ENCODE measurements at places on chromosomes 5 and 9.

DNA sequence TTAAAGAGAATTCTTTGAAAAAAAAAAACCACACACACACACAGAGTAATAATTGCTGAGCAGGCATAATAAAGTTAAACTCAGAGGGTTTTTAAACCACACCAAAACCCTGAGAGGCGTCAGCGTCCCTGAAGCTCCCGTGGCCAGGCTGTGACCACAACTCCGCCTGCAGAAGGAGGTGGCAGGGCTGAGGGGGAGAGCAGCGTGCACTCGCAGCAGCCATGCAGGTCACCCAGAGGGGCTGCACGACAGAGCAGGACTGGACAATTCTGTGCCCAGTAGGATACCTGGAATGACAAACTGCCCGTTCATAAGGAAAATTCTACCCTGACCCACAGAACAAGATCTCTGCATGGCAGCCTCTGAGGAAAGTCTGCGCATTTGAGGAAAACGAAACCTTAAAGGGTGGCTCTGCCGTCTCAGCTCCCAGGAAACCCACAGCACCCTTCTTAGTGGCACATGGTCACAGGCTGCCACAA lies 44.0 kb downstream of the ROR2 start:
- DNase-seq, result peak; percentile 3

- DNase-seq, result no peak
Observed at GRCh38 chr5:164359260-164360255, 854.1 kb downstream of the MAT2B start.

- DNase-seq, result no peak
Observed at GRCh38 chr9:10014889-10015288, 597.9 kb downstream of the PTPRD start.

GRCh38 chr5:133410335-133410828 lies 202.0 kb downstream of the FSTL4 start:
- no peak for DNase-seq

- DNase-seq, result no peak
Observed at GRCh38 chr9:93827545-93828330, 127.4 kb downstream of the BARX1 start.

DNA sequence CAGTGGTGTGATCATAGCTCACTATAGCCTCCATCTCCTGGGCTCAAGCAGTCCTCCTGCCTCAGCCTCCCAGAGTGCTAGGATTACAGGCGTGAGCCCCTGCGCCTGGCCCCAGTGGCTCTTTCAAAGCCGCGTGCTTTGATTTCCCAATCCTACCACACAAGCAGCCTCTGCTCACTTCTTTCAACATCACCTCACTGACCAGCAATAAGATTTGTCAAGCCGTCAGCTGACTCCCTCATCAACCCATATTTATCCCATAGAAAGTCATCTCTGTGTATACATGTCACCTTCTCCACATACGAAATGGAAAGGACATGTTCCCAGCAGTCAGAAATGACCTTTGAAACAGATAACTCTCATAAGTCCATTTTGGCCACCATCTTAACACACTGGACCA lies 26.0 kb downstream of the SLC31A2 start:
- no peak for DNase-seq

- DNase-seq, result no peak
Observed at GRCh38 chr9:127535834-127536233, 76.2 kb upstream of the STXBP1 start.

GRCh38 chr9:113645227-113645977 lies 181.9 kb downstream of the RGS3 start:
- no peak for DNase-seq

GRCh38 chr9:13446938-13447842 lies 167.7 kb upstream of the MPDZ start:
- DNase-seq, result no peak

GRCh38 chr5:37888476-37888875 lies 48.6 kb upstream of the GDNF start:
- DNase-seq, result no peak

Measured in stimulated activated CD4-positive, alpha-beta T cell treated with anti-CD3 and anti-CD28 coated beads, Interleukin-12 subunit alpha, Interleukin-12 subunit beta, amount 100 ng/mL, for 24 hours (primary cell).